ENCODE measurements at places on chromosomes 3 and 15. TPM values are rescaled to one million over a fixed set of nuclear protein-coding genes. Genes with fewer than 3 reads are reported as not detected.
A peak's percentile ranks its signal among the peaks of the same experiment; 100 is the strongest.

DNA sequence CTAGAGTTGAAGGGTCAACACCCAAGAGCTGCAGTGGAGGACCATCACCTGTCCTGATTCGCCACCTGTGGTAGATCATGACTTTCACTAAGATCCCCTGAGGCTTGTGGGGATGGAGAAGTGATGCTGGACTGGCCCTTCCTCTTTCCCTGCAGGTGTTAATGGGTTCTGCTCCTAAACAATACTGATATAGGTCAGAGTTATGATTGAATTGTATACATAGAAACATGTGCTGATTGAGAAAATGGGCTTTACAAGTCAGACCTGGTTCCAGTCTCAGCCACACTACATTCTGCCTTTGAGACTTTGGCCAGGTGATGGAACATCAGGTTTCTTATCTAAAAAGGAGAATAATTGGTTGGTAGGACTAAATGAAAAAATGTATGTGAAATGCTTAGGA lies 418.9 kb upstream of the TPRG1 start:
- no peak for DNase-seq

GRCh38 chr15:69697916-69698315 lies 245.3 kb downstream of the RPLP1 start:
- no peak for DNase-seq

GRCh38 chr3:122745369-122746021 lies 48.1 kb downstream of the HSPBAP1 start:
- DNase-seq, result peak; percentile 76

DNA sequence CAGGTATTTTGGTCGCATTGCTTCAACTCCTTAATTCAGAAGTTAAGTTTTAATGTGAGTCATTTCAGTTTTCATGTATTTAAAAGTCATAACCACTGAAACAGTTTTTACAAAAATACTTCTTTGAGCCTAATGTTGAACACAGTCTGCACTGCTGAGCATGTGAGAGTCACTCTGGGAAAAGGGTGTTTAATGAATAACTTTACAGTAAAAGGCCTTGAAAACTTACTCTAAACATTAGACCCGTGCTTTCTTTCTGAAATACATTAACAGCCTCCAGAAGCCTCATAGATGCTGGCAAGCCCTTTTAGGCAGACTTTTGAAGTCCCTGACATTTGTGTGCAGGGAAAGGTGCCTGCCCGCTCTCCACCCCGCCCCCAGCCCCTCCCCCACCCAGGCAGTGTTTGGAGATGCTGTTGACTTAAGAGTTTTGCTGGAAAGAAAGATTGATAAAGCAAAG lies 68.9 kb upstream of the NR2F2 start:
- no peak for DNase-seq

DNA sequence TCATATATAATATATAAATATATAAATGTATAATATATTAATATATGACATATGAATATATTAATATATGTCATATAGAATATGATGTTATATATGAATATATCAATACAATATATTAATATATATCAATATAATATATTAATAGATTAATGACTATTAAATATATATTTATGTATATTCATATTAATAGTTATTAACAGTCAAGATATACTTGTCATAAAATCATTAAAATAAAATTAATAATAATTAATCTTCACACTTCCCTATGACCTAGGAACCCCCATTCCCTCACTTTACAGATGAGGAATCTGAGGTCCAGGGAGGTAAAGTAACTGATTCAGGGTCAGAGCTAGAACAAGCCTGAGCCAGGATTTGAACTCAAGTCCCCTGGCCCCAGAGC lies 70.6 kb upstream of the SLC6A11 start:
- DNase-seq, result no peak

DNA sequence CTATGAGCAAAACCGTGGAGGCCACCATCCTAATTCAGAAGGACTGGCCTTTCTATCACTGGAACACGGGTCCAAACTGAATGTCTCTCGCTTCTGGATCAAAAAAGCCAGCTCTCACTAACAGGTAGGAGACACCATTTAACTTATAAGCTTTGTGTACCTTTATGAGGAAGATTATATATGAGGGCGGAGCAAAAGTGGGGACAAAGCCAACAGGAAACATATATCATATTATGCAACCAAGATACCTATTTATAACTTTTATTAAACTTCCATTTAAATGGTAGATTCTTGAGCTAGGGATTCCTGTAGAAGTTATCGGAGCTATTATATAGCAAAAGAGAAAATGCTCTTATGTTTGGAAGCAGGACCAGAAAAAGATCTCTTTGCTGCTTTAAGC lies 78.4 kb downstream of the IGF2BP2 start:
- DNase-seq, result no peak

RASGRF1 gene
- total RNA-seq, result not detected
